ENCODE measurements at places on chromosomes 4 and X.

DNA sequence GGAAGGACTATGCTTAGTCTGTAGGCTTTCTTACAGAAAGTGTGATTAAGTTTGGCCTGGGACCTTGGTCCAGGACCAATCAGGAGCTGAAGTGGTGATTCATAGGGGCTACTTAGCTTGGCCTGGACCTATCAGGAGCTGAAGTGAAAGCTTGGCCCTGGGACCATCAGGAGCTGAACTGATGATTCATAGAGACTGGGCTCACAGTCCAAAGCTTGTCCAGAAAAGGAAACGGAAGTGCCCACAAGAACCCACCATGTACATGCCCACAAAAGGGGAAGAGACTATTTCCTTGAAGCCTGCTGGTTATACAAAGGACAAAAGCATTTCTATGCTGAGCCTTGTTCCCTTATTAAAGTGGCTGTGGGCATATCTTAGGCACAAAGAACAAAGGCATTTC, 12.6 kb downstream of the TENT5D start:
- no peak for DNase-seq

- DNase-seq, result no peak
Measured at GRCh38 chrX:143663755-143664154, 27.9 kb upstream of the SLITRK4 start.

GRCh38 chr4:40940317-40940741, 190.6 kb downstream of the NSUN7 start:
- DNase-seq, result no peak

- no peak for DNase-seq
Measured at GRCh38 chr4:110361921-110362320, 114.0 kb upstream of the ENPEP start.

- DNase-seq, result no peak
Measured at GRCh38 chr4:119898211-119898610, 168.4 kb downstream of the MAD2L1 start.

- DNase-seq, result no peak
Measured at GRCh38 chrX:110669572-110669971, 126.0 kb downstream of the CHRDL1 start.

DNA sequence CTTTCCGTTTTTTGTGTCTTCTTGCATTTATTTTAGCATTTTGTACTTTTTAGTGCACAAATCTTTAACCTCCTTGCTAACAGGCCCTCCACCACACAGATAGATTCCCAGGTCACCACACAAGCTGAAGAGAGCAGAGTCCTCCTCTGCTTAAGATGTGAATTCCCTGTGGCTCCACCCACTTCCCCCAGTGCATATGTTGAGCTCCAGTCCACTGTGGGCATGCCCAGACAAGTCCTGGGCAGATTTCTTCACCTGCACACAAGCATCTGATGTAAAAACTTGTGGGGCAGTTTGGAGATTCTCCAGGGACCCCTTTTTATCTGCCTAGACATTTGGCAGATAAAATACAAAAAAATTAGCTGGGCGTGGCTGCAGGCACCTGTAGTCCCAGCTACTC, 19.8 kb upstream of the PASD1 start:
- no peak for DNase-seq

GRCh38 chrX:11423362-11423818, 130.2 kb downstream of the AMELX start:
- no peak for DNase-seq

GRCh38 chrX:40471965-40472648, 108.7 kb upstream of the ATP6AP2 start:
- DNase-seq, result no peak

All from stimulated activated CD4-positive, alpha-beta T cell treated with anti-CD3 and anti-CD28 coated beads, Interleukin-4, amount 100 ng/mL, for 4 hours (primary cell).